ENCODE measurements at places on chromosomes 12 and 14.

DNA sequence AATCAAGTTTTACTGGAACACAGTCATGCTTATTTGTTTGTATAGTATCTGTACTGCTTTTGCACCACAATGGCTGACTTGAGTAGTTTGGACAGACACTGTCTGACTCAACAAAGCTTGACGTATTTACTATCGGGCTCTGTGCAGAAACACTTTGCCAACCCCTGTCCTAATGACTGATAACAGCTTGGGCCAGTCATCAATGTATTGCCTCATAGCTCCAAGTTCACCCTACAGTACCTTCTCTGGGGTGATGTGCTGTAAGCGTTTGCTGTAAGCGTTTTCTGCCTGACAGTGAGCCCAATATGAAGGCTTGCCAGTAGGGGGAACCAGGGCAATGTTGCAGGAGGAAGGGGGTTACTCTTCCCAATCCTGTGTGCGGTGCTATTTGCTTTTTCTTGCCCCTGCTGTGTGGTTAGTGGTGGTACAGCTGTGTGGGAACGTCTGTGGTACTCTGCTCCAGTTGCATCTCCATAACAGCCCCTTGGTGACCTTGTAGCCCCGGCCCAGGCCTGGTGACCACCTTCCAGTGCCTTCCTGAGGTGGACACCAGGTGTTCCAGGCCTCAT is 5.4 kb upstream of the CCDC177 start:
- DNase-seq, result peak; percentile 8

- DNase-seq, result no peak
Observed at GRCh38 chr12:12823811-12824210, 10.7 kb downstream of the DDX47 start.

DNA sequence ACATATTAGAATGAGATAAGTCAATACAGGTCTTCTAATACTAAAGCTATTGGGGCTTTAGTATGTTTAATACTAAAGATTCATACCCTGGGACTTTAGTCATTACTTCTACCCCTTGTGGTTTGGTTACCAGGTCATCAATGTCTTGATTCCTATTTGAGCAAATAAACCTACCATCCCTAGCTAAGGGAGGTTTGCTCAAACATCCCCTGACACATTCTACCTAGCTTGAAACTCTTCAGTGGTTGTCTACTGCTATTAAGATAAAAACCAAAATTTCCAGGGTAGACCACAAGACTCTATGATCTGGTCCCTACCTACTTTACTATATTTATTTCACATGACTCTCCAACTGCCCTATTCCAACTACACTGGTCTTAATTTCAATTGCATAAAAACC is 7.3 kb upstream of the C2CD5 start:
- no peak for DNase-seq

GRCh38 chr12:34236073-34236472 is 213.8 kb downstream of the ALG10 start:
- DNase-seq, result no peak

GRCh38 chr12:46487567-46488131 is 115.1 kb upstream of the SLC38A2 start:
- DNase-seq, result no peak

GRCh38 chr14:75977582-75977943 is 4.2 kb downstream of the TGFB3 start:
- DNase-seq, result no peak

GRCh38 chr12:49543914-49544815 is 5.3 kb downstream of the KCNH3 start:
- DNase-seq, result no peak

- DNase-seq, result no peak
Observed at GRCh38 chr12:82595941-82596340, 90.8 kb upstream of the TMTC2 start.

DNA sequence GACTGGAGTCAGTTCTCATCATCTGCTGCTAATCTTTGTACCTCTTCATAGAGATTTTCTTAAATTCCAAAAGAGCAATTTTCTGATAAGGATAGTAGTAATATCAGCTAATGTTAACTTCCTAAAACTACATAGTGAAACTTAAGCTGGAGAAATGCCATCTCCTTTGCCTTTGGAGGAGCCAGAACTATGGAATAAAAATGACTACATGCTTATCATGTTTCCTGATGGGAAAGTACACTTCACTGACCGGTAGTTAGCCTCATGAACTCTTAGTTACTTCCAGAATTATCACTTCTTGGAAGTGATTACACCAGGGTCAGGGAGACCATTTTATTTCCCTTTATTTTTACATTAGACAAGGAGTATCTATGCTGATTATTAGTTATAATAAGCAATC is 1222.1 kb upstream of the TMEM132C start:
- no peak for DNase-seq

DNA sequence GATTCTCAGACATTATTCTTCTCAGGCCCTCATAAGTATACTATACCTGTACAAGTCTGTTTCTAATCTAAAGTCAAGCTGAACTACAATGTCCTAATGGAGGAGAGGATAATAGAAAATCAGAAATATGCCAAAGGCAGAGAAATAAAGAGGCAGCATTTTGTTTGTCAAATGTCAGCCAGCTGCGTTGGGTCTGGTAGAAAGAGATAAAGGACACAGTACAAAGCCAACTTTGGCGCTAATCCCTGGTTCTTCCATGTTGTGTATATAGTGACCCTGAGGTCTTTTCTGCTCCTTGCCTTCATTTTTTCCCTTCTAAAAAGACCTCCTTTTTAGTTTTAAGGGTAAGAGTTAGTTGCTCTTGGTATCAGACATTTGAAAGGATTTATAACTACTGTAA is 103.1 kb downstream of the PRICKLE1 start:
- no peak for DNase-seq

DNA sequence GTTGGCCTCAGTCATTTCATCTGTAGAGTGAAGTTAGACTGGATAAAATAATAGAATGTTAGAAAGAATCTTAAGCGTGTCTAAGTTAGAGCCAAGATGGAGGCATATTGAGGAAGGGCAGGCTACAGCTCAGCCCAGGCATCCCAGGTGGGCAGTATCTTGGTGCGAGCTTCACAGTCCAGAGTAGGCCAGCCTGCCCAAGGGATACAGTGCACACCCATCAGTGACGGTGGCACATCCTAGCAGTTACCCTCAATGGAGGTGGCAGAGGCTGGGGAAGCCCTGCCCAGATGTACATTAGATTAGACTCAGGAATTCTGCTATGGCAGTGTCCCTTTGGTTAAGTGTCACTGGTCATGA is 21.5 kb downstream of the TULP3 start:
- DNase-seq, result no peak

- no peak for DNase-seq
Observed at GRCh38 chr12:79522257-79522988, 168.3 kb downstream of the PAWR start.

DNA sequence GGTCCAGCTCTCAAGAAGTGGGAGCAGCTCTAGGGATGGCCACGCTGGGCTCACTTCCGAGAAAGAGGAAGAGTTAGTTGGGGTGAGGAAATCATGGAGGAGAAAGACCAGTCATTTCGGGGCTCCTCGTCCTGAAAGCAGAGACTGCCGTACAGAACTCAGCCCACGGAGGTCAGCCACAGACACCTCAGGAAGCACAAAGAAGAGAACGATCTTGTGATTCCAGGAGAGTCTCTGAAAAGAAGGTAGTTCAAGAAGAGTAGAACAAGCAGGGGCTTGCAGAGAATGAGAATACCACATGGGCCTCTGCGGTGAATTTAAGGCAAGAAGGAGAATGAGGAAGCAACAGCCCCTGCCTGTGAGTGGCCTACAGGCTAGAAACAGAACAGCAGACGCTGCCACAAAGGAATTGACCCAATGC is 311.9 kb downstream of the CACNA1C start:
- no peak for DNase-seq

GRCh38 chr12:27615331-27615891 is 80.8 kb upstream of the REP15 start:
- no peak for DNase-seq

- no peak for DNase-seq
Observed at GRCh38 chr12:31783996-31784645, 55.3 kb upstream of the AMN1 start.

GRCh38 chr12:9587987-9588600 is 19.6 kb downstream of the KLRB1 start:
- no peak for DNase-seq

DNA sequence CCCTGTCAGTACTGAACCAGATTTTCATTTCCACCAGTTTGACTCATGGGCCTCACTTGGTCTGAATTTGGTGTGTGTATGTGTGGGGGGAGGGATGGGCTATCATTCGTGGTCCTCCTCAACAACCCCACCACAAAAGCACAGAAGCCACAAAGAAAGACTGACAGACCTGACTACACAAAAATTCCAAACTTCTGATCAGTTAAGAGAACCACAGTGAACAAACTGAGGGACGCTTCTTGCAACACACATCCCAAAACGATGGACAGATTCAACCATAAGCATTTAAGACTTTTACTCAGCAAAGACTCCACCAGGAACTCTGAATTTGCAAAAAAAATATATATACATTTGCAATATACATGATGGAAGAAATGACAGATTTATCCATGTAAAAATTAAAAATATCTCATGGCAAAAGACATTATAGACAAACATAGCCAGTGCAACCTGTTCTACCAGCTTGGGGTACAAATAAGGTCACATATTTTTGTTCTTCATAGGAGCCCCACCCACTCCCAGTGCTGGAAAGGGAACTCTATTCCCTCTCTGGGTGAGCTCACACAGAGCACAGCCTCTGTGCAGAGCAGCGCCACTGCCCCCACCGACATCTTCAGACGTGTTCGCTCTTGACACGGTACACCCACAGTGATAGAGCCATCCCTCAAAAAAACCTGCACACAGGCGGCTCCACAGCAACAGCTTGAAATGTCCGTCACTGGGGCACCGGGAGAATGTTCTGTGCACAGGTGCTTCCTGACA is 49.7 kb downstream of the JAG2 start:
- DNase-seq, result no peak

DNA sequence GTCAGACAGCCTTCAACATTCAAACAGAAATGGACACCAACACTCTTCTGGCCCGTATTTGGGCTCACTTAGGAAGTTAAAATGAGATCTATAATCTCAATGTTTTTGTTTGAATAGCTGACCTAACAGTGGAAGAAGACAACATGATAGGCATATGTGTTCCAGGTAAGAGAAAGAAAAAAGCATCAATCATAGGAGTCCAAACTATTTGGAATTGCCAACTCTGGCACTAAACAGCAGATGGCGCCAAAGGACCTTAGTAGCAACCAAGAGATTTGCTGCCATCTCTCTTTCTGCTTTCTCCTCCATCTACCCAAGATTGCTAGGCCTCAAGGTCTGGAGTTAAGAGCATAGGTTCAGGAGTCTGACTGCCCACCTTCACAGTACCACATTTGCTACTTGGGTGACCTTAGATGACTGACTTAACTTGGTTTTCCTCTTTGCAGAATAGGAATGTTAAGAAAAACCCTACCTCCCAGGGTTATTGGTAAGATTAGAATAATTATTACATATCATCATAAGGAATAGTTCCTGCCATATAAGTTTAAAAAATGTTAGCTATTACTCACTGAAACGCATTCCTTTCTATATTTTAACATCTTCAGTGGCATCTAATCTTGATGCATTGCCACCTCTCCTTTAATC is 30.2 kb downstream of the PEX5 start:
- DNase-seq, result peak; percentile 77

Measured in NCI-H1105 treated with DMSO at 0.1 percent for 48 hours (cell line).